ENCODE measurements at places on chromosomes 2 and 18.
A peak's percentile ranks its signal among the peaks of the same experiment; 100 is the strongest.

DNA sequence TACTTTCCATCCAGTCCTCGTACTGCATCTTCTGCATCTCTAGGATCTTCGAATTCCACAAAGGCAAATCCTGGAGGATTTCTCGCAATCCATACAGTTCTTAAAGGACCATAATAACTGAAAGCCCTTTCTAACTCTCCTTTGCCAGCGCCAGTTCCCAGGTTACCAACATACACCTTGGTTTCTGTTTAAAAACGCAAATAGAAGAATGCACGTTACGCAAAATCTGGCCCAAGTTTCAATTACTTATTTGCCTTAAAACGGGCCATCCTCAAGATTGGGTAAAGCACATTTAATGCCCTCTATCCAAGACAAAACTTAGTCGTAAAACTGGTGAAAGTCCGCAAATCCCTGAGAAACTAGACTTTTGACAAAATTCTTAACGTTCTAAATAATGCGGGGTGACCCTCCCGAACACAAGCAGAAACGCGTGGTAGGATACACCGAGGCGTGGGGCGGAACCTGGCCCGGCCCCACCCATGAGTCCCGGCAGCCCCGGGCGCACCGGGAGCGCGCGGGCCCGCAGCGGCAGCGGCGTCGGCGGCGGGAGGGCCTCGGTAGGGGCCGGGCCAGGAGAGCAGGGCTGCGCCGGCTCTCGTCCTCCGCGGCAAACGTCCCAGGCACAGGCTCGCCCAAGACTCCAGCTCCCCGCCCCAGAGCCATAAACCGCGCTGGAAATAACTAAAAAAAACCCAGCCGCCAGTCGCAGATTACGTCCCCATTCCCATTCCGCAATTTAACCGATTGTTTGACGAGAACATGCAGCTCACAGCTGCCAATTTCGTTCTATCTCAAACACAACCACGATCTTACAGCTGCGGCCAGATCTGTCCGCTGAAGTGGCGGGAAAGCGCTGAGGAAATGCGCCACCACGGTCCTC, 910 bp downstream of the SRSF7 start:
- peak; percentile 50 for DNase-seq

DNA sequence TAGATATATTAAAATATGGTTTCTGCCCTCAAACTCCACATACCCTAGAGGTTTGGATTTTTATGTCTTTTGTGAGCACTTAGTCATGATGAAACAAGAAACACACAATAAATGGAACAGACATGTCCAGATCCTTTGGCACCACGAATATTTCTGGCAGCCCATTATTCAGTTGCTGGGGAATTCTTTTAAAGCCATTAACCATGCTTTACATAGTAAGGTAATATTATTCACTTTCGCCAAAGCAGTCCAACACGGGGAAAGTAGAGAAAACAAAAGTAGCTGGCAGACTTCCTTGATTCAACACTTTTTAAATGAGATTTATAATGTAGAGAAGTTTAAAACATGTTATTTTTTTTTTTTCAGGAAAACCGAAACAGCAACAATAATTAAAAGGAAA, 235.4 kb downstream of the PIEZO2 start:
- no peak for DNase-seq

- DNase-seq, result no peak
Measured at GRCh38 chr2:111017034-111017622, 103.6 kb upstream of the BCL2L11 start.

GRCh38 chr2:62733546-62733945, 28.0 kb downstream of the EHBP1 start:
- no peak for DNase-seq

GRCh38 chr2:85992611-85993010, 103.8 kb upstream of the ST3GAL5 start:
- DNase-seq, result no peak

- DNase-seq, result no peak
Measured at GRCh38 chr2:233350708-233351107, 3.6 kb upstream of the DGKD start.

DNA sequence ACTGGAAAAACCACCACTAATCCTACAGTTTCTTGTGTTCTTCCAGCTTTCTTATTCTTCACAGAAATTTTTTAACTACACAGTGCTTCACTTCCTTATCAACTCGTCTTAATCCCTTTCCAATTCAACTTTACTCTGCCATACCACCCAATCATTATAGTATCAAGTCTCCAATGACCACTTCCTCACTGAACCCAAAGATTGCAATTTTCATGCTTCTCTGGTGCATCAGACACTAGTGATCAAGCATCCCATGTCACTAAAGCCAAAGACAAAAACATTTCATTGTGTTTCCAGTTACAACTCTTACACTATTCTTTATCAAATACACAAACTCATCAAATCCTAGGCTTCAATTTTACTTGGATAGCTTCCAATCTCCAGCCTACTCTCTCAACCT, 9.5 kb downstream of the CHAC2 start:
- DNase-seq, result no peak

- no peak for DNase-seq
Measured at GRCh38 chr2:178999476-178999875, 50.5 kb downstream of the CCDC141 start.

GRCh38 chr2:239157269-239157668, 243.6 kb downstream of the HDAC4 start:
- DNase-seq, result no peak

- no peak for DNase-seq
Measured at GRCh38 chr18:40692871-40693270, 1262.2 kb upstream of the PIK3C3 start.

- no peak for DNase-seq
Measured at GRCh38 chr18:54872681-54873080, 44.4 kb downstream of the RAB27B start.

DNA sequence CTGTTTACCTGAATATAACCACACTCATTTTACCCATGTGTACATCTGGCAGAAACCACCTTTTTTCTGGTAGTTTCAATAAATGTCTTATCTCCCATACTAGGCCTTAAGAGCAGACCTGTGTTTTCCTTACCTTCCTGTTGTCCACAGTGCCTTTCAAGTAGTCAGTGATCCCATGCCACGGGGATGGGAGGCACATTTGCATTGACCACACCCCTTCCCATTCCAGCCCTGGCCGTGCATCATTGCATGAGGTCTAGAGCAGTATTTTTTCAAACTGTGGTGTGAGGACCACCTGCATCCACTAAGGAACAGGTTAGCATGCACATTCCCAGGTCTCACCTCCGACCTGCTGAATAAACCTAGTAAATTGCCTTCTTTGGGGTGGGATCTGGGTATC, 165.2 kb upstream of the FOSL2 start:
- no peak for DNase-seq

- DNase-seq, result no peak
Measured at GRCh38 chr2:98761909-98762308, 31.0 kb upstream of the MGAT4A start.

DNA sequence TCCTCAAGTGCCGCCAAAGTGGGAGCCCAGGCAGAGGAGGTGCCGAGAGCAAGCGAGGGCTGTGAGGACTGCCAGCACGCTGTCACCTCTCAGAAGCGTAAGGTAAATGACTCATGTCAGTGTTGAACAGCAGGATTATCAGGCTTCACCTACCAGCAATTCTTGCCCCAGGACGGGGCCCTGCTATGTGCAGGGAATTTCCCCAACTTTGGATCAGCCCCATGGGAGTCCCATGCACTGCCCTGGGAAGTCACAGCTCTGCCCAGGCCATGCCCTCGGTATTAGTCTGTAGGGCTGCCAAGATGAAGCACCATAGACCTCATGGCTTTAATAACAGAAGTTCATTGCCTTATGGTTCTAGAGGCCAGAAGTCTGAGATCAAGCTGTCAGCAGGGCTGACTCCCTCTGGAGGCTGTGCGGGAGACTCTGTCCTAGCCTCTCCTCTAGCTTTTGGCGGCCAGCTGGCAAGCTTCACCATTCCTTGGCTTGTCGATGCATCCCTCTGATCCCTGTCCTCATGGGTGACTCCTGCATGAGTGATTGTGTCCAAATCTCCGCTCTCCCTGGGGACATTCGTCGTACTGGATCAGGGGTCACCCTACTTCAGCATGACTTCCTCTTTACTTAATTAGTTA, 55.9 kb downstream of the TRPM8 start:
- DNase-seq, result no peak

GRCh38 chr2:17518212-17519154, at the start of gene RAD51AP2:
RAD51AP2 (minus strand) TSS chr2:17518440; CDS start chr2:17518415, 25 bp downstream.
- peak; percentile 20 for DNase-seq

GRCh38 chr18:13577781-13578180, 148.6 kb downstream of the FAM210A start:
- no peak for DNase-seq

DNA sequence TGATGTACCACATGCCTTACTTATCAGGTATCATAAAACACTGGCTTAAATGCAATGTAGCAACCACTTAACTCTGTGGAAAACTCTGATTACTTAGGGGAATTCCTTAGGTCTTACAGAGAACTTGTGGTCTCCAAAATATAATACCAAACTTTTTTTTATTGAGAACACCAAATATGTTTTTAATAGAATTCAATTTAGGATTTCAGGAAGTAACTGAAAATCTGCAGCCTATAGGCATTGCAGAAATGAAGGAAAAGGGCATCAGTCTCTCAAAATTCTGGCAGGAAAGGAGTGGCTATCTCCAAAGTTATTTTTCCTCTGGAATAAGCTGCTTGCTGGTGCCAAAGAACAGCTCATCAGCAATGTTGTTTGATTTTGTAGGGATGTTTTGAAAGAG, 105.3 kb upstream of the UGP2 start:
- no peak for DNase-seq

GRCh38 chr2:3413697-3414096, 34.2 kb downstream of the TRAPPC12 start:
- no peak for DNase-seq

GRCh38 chr2:228417956-228418355, 236.5 kb upstream of the SPHKAP start:
- no peak for DNase-seq

DNA sequence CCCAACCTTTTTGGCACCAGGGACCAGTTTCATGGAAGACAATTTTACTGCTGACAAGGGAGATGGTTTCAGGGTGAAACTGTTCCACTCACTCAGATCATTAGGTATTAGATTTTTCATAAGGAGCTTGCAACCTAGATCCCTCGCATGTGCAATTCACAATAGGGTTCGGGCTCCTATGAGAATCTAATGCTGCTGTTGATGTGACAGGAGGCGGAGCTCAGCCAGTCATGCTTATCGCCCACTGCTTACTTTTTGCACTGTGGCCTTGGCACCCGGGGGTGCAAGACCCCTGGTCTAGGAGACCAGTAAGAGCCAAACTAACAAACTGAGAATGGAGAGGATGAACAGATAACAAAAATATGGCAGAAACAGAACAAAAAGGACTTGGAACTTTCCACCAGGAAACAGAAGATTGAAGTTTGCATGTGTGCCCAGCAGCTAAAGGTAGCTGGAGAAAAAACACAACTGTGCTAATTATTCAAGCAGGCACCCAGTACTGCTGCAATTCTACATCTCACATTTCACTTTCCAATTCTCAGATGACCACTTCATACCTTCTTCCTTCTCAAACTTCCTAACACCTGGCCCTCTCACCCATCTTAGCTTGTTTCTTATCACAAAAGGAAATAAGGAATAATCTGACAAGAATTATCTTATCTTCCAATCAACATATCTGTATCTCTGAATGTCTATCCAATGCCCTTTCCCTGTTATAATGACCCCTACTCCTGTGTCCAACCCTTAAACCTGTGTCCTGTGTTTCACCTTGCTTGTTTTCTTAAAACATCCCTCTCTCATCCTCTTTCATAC, 24.8 kb downstream of the SP3 start:
- DNase-seq, result no peak

- no peak for DNase-seq
Measured at GRCh38 chr18:59917422-59917821, 17.6 kb downstream of the PMAIP1 start.

- peak; percentile 11 for DNase-seq
Measured at GRCh38 chr2:23312996-23313606, 71.9 kb upstream of the KLHL29 start.

DNA sequence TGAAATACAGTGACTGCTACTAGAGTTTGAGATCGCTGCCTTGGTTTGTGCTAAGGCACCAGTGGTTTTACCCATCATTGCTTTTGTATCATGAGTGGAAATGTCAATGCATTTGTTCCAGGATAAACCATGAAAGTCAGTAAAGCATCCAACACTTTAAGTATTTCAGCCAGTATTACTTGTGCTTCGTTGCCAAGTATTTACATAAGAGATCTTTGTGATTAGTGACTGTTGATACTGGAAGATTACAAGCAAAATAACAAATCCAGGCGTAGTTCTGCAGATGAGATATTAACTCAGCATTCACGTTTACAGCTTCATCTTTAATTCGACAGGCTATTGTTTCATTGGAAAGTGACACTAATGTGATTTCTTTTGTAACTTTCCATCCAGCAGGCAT, 90.3 kb upstream of the B3GNT7 start:
- no peak for DNase-seq

GRCh38 chr2:221104361-221104811, 467.7 kb downstream of the EPHA4 start:
- no peak for DNase-seq

DNA sequence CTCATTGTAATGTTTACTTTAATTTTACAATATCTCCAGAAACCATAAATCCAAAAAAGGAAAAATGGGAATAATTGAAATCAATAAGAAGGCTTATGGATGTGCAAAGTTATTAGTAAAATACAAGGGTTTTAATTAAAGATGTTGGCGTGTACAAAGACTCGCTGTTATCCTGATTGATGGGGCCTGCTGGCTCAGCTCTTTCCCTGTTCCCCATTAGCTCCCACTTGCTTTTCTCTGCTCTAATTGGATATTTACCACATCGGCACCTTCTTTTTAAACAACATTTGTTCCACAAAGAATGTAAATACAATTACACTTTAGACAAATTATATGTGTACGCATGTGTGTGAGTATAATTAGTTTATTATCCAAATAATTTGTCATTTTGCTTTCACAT, 796.6 kb downstream of the ERBB4 start:
- no peak for DNase-seq

DNA sequence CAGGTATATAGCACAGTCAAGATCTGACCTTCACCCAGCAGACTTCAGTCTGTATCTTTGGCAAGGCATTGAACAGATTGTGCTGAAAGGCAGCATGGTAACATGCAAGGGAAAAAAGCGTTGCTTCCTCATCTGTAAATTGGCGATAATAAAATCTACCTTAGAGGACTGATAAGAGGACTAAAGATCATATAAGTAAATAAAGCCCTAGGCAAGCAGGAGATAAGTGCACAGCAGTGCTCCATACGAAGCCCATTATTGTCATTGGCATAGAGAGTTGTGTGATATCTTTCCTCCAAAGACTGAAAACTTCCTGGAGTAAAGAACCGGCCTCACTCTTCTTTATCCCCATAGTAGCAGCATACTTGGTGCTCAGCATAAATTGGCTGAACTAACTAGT, 162.6 kb downstream of the ANKRD44 start:
- DNase-seq, result no peak

- DNase-seq, result no peak
Measured at GRCh38 chr2:173153301-173153885, 77.7 kb downstream of the MAP3K20 start.

DNA sequence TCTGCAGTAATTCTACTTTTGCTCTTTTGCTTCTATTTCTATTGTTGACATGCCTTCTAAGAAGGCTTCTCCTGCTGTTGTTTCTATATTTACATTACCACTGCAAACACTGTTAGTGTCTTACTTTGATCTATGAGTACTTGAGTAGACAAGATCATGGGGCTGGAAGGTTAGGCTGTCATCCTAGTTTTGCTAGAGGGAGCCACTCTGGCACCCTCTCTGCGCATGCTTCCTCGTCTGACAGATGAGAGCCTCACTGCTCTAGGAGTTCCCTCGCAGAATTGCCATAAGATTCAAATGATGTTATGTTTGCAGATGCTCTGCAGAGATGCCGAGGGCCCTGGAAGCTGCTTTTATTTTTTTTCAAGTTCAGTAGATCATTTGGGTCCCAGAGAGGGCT, 185.6 kb downstream of the RNF144A start:
- no peak for DNase-seq
